ENCODE measurements at places on chromosomes 1 and 21. TPM values are rescaled to one million over a fixed set of nuclear protein-coding genes. Genes with fewer than 3 reads are reported as not detected.
A peak's percentile ranks its signal among the peaks of the same experiment; 100 is the strongest.

Gene HFM1
- not detected for total RNA-seq

Gene CLEC20A
- total RNA-seq = not detected

Gene FCGR2B
- 0.25 TPM for total RNA-seq

Gene SIPA1L2
- total RNA-seq = 1.6 TPM

Gene KCNN3
- total RNA-seq = 0.02 TPM

Gene EXOC8
- 13.0 TPM for total RNA-seq

GRCh38 chr1:87151500-87152421 lies 176.9 kb upstream of the LMO4 start:
- H3K36me3 ChIP-seq = no peaks in the 10 kb centered on the region
- peaks cover 66% of the 10 kb centered on the region for H3K27me3 ChIP-seq
- H3K27ac ChIP-seq = peak overlapping the region; percentile 35
- peak overlapping the region; percentile 65 for H3K4me3 ChIP-seq
- H3K4me1 ChIP-seq = peaks cover 17% of the 10 kb centered on the region
- DNase-seq = peak; percentile 79

DNA sequence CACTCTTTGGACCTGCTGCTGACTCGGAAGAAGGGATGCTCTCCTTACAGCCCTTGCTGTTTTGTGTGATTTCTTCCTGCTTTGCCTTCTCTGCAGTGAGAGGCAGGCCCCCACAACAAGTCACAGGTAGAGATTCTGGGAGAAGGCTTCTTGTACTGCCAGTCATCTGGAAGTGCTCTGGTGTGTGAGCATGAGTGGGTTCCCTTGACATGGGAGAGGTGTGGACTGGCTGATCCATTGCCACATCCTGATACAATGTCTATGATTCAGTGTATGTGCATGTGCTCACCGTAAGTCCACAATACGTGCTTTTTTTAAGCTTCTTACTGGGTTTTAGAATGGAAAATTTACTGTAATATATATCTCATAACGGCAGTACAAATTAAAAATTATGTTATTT lies 46.0 kb upstream of the PLA2G4A start:
- no peak overlapping the region for H3K27ac ChIP-seq
- H3K4me1 ChIP-seq = peaks cover 2% of the 10 kb centered on the region
- no peak overlapping the region for H3K4me3 ChIP-seq

- no peaks in the 10 kb centered on the region for H3K36me3 ChIP-seq
- H3K27me3 ChIP-seq = no peaks in the 10 kb centered on the region
- no peak for DNase-seq
- no peak overlapping the region for H3K4me3 ChIP-seq
Observed at GRCh38 chr1:173413271-173413707, 63.8 kb upstream of the PRDX6 start.

DNA sequence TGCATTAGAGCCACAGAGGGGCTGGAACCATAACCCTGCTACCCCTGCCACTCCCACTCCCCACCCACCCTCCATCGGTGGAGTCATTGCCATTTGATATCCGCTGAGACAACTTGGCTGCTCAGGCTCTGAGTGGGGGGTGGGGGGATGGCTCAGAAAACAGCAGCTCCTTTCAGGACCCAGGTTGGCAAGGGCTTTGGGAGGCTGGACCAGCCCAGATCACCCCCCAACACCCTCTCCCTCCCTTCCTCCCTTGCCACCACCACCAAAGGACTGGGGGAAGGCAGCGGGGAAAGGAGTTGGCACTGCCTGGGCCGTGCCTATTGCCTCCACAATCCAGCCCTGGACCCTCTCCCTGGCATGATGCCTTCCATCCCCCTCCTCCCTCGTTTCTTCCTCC lies 1.7 kb downstream of the KCNJ10 start:
- H3K36me3 ChIP-seq = no peaks in the 10 kb centered on the region
- peaks cover 8% of the 10 kb centered on the region for H3K4me1 ChIP-seq
- H3K27me3 ChIP-seq = peaks cover 31% of the 10 kb centered on the region
- H3K27ac ChIP-seq = no peak overlapping the region
- no peak for DNase-seq
- no peak overlapping the region for H3K4me3 ChIP-seq

GRCh38 chr1:204567071-204567470 lies 50.9 kb downstream of the MDM4 start:
- no peak overlapping the region for H3K27ac ChIP-seq
- peaks cover 34% of the 10 kb centered on the region for H3K4me1 ChIP-seq
- no peak for DNase-seq
- no peak overlapping the region for H3K4me3 ChIP-seq
- H3K27me3 ChIP-seq = no peaks in the 10 kb centered on the region
- peaks cover 20% of the 10 kb centered on the region for H3K36me3 ChIP-seq

DNA sequence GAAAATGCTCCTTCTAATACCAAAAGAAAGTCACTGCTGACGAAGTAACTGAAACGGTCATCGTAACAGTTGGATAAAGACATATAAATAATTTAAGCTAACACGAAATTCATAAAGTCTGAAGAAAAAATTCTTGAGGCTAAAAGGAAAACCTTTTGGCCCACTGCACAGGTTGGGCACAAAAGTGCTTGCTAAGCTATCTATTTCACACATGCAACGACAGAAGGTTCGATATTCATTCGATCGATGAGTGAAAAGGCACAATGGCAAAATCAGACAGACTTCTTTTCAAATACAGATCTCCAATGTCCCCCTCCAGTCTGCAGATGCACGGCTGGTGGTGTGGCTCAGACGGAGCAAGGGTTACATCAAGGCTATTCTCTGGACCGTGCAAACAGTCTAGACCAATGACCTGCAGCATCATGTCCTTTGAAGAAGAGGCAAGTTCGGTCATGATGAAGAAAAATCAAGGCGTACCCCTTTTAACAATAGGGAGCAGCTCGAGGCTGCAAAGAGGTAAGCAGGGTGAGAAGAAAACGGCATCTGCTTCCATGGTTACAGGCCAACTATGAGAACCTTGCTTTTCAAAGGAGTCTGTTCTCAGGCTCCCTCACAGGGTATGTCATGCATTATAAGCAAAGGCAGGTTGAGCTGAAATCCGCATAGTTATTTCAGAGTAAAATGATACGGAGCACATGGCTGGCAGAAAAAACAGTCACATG lies 579.6 kb downstream of the USP25 start:
- H3K36me3 ChIP-seq = no peaks in the 10 kb centered on the region
- H3K27ac ChIP-seq = no peak overlapping the region
- no peak overlapping the region for H3K4me3 ChIP-seq
- DNase-seq = no peak
- peaks cover 7% of the 10 kb centered on the region for H3K27me3 ChIP-seq

DNA sequence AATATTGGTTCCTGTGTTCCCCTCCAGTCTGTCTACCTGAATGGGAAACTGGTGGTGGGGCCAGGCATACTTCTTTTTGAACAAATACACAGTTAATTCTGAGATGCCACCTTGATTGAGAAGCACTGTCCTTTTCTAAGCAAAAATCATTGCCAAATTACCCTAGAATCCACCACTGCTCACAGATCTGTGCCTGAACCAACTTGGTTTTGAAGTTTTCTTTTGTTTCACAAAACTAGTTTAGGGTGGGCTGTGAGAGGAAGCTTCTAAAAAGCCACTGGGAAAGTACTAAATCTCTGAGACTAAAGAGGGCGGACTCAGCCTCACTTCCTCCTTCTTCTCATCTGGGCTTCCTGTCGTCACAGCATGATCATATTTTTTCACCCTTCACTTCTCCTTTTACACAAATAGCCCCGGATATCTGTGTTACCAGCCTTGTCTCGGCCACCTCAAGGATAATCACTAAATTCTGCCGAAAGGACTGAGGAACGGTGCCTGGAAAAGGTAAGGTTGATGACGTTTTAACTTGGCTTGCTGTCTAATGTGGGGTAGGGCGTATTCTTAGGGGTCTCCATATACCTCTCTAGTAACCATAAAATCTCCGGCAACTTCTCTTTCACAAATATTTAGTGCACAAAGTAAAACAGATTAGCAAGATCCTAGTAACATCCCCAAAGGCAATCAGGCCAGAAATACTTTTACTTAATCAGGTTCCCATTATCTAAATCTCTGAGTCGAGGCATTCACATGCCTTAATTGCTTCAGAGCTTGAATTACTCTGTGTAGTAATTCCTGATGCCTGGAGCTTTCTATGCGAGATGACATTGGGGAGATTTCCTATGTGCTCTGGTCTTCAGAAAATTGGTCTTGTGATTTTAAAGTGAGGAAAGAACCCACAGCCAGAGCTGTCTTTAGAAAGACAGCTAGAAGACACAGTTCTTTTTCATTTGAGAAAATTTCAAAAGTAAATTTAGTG lies at the start of gene CD53:
TSS of gene CD53 (plus strand) at position 404 of the 976 bp plus-strand sequence. CDS start 18,261 bp downstream, outside the sequence.
- H3K27me3 ChIP-seq = no peaks in the 10 kb centered on the region
- peak within 1 kb of the TSS; percentile 97 for H3K27ac ChIP-seq
- peaks cover 43% of the 10 kb centered on the region for H3K4me1 ChIP-seq
- DNase-seq = no peak
- H3K36me3 ChIP-seq = peaks cover 39% of the 10 kb centered on the region

GRCh38 chr1:62294261-62294660 lies 25.0 kb downstream of the KANK4 start:
- H3K27ac ChIP-seq = no peak overlapping the region
- no peak for DNase-seq
- H3K4me1 ChIP-seq = peaks cover 8% of the 10 kb centered on the region
- no peak overlapping the region for H3K4me3 ChIP-seq

DNA sequence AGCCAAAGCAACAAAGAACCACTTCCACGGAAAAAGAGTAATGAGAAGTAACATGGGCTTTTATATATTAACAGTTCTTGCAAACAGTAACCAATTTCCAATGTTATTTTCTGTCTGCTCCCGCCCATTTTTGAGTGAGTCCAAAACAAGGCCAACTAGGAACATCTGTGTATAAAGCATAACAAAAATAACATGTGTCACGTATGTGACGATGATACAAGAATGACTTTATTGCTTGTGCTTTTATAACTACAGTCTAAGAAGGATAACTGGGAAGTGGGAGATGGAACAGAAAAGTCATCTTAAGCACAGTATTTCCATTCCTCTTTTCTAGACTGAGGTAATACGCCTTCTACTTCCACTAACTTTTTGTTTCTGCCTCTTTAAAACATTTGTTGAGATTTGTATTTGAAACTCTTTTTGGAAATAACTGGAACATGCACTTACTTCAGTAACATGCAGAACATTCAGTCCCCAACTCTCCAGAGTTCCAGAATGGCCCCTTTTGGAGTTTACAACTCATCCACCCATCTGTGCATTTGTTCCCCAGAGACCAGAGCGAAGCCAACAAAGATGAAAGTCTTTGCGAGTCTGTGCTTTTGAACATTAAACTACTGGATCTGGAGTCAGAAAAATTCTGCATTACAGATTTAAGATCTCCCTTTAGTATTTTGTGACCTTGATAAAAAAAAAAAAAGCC lies 143.0 kb upstream of the ZRANB2 start:
- no peaks in the 10 kb centered on the region for H3K36me3 ChIP-seq
- H3K27ac ChIP-seq = no peak overlapping the region
- no peaks in the 10 kb centered on the region for H3K27me3 ChIP-seq
- H3K4me1 ChIP-seq = no peaks in the 10 kb centered on the region
- no peak for DNase-seq

GRCh38 chr1:115227346-115228082 lies 110.5 kb downstream of the NGF start:
- no peak overlapping the region for H3K4me3 ChIP-seq
- H3K27me3 ChIP-seq = peaks cover 4% of the 10 kb centered on the region

- no peaks in the 10 kb centered on the region for H3K36me3 ChIP-seq
- H3K27ac ChIP-seq = no peak overlapping the region
- no peaks in the 10 kb centered on the region for H3K27me3 ChIP-seq
- H3K4me3 ChIP-seq = no peak overlapping the region
- H3K4me1 ChIP-seq = no peaks in the 10 kb centered on the region
Observed at GRCh38 chr1:239761509-239761908, 330.2 kb upstream of the FMN2 start.

DNA sequence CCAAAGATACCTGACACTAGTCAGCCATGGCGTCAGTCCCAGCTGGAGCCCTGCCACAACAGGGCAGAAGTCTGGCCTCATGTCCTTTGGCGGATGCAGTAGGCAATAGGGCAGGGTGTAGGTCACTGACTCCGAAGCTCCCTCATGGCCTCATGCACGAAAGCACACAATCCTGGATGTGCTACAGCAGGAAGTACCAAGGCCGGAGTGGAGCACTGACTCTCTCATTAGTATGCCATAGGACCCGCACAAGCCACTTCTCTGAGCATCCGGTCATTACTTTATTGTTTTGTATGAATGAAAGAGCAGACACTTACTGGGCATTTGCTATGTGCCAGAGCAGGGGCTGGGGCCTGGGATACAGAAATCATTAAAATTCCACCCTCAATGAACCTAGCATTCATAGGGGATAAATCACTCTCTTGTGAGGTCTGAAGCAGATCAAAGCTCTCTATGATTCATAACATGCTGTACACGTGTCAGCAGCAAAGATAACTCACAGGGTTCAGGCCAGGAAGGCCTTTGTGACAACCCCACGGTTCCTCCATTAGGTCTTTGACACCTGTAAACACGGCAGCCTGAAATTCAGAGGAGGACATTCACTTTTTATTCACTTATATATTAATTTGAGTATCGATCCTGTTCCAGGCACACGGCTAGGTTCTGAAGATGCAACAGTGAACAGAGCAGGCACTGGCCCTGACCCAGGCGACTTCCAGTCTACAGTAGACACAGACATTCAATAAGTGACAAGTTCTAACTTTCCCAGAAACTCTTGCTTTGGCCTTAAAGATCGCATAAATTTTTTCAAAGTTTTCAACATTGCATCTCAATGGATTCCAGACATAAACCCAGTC lies 357.9 kb upstream of the USP24 start:
- H3K4me3 ChIP-seq = no peak overlapping the region
- H3K27ac ChIP-seq = no peak overlapping the region
- no peaks in the 10 kb centered on the region for H3K4me1 ChIP-seq

- H3K36me3 ChIP-seq = no peaks in the 10 kb centered on the region
- peaks cover 4% of the 10 kb centered on the region for H3K4me1 ChIP-seq
- peaks cover 10% of the 10 kb centered on the region for H3K27me3 ChIP-seq
- no peak overlapping the region for H3K4me3 ChIP-seq
Observed at GRCh38 chr1:202311875-202312635, 29.7 kb downstream of the UBE2T start.

DNA sequence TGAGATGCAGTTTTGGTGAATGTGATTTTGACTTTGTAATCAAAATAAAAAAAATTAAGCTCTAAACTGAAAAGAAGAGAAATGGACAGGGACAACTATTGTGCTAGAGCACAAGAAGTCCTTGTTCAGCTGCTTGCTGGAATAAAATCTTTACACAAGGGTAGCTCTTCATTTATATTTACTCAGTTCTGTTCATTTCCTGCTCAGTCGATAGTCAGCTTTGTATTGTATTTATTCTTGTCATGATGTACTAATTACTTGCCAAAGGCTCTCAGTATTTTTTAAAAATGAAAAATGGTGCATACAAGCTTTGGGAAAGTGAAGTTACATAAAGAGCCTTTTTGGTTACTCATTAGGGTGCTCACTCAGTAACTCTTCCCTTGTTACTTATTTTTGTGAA lies 17.8 kb downstream of the F5 start:
- no peak overlapping the region for H3K4me3 ChIP-seq
- no peak overlapping the region for H3K27ac ChIP-seq
- DNase-seq = no peak
- H3K27me3 ChIP-seq = no peaks in the 10 kb centered on the region

GRCh38 chr1:93594603-93594880 lies 87.1 kb downstream of the BCAR3 start:
- no peak overlapping the region for H3K4me3 ChIP-seq
- no peaks in the 10 kb centered on the region for H3K27me3 ChIP-seq
- no peaks in the 10 kb centered on the region for H3K36me3 ChIP-seq
- DNase-seq = no peak
- peaks cover 16% of the 10 kb centered on the region for H3K4me1 ChIP-seq

Measured in activated naive CD8-positive, alpha-beta T cell treated with anti-CD3 and anti-CD28 coated beads for 36 hours (primary cell).